ENCODE measurements at places on chromosomes 6 and 20.

GRCh38 chr6:164753517-164753916, 555.9 kb downstream of the C6orf118 start:
- no peak for DNase-seq

GRCh38 chr20:60214901-60215815, 256.9 kb downstream of the CDH26 start:
- DNase-seq = no peak

- DNase-seq = no peak
Observed at GRCh38 chr6:140062043-140063020, 687.9 kb upstream of the CITED2 start.

DNA sequence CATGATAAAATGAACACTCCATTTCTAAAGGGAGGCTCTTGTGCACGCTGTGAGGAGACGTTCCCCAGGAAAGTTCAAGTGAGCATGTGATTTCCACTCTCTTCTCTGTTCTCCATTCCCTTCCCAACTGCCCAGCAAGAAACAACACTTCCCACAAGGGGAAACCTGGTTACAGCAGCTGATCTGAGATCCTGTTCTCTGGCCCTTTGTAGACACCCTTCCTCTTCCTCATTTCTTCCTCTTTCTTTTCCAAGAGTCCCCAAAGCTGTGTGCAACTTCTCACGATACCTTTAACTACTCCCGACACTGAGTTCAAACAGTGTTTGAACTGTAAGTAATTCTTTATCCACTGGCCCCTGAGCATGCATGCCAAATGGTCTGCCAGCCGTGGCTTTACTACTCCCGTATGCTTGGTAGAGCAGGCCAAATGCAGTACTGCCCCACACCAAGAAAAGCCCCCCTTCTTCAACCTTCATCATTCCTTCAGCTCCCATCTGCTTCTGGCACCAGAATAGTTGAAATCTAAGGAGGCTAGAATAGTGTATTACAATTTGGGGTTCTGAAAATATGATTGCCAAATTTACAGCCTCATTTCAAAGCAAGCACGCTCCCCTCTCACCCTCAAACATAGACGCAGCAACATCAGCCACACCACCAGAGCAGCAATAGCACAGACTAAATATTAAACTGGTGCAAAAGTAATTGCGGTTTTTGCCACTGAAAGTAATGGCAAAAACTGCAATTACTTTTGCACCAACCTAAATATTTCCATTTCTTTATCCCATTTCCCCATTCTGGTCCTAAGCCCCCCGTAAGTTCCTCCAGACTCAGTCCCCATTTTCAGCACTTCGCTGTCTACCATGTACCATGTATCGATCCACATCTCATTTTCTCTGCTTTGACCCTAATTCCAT, 4.3 kb downstream of the HLA-DMB start:
- DNase-seq = no peak

DNA sequence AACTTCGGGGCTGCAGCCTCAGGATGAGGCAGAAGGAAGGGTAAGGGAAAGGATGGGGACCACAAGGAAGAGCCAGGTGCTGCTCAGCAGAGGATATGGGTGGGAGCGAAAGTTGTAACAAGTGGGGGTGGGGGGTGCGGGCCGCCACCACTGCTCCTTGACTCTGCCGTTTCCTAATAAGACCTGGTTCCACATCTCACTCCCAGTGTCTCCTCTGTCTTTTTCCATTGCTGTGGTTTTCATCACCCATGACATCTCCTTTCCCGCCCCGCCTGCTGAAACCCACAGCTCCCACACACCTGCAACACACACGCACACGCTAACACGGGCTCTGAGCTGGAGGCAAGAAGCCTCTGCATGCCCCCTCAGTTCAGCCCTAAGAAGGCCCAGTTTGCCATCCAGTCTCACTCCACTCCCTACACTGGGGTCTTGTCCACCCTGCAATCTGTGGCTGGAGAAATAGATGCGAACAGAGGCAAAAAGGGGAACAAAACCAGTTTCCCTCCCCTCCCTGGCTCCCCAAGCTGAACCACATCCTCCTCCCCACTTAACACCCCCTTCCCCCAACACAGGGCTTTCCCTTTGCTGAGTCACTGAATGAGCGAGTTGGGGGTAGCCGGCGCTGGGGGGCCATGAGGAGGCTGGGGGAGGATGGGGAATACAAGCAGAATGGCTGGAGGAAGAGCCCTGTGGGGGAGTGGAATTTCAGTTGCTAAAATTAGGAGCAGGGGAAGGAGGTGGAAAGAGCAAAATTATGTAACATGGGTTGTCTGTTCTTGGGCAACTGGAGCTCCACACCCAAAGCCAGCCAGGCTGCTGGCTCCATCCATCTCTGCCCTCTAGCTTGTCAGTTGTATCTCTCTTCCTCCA, 11.5 kb downstream of the NFKBIL1 start:
- DNase-seq = peak; percentile 72

GRCh38 chr20:38126932-38127621, 38.0 kb downstream of the TGM2 start:
- DNase-seq = no peak

DNA sequence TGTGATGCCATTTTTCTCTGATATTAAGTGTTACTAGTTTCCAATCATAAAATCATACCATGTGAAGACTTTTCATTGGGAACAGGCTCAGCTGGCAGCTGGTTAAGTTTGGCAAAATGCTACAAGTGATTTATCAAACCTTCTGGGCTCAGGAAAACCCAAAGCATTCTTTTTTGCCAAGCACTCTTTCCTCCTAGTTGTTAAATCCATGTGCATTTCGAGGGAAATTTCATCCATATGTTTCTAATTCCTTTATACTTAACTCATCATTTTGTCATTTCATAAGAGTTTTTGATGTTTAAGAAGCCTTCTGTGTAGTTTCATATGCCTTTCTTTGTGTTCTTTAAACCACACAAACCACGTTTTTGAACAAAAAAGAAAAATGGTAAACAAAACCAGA, 217.6 kb upstream of the PDE10A start:
- no peak for DNase-seq

DNA sequence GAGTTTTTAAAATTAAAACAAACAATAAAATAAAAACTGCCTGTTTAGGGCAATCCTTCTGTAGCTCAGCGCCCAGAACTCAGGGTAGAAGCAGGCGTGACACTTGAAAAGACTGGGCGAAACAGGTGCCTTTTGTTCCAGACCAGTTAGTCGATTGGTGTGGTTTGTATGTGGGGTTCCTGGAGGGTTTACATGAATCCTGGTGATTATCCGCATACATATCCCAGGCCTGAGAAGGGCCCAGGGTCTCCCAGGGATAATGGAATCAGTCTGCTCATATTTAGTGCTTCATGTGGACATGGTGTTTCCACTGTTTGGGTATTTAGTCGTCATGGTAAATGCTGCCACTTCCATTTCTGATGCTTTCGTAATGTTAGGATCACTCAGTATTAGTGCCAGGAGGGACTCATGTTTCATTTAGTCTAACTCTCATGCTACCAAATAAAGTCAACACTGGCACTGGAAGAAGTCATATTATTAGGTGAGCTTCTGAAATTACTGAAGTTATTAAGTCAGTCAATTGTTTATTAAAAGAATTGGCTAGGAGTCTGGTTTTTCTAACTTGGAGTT, 116.5 kb downstream of the SAMD5 start:
- no peak for DNase-seq

DNA sequence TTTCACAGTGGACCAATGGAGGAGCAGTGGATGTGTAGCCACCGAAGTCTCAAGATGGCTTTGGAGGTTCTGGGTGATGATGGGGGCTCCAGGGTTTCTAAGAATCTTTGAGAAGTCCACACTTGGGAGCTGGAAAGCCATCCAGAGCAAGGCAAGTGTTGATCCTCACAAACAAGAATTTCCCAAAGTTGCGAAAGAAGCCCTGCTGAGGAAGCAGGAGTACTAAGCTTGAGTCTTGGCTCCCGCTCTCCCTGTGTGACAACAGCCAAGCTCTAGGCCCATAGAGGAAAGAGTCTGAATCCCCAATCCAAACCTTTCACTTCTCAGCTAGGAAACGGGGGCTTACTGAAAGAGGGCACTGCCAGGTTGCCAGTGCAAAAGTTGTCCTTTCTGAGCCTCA, 106.0 kb downstream of the EDN3 start:
- DNase-seq = no peak

DNA sequence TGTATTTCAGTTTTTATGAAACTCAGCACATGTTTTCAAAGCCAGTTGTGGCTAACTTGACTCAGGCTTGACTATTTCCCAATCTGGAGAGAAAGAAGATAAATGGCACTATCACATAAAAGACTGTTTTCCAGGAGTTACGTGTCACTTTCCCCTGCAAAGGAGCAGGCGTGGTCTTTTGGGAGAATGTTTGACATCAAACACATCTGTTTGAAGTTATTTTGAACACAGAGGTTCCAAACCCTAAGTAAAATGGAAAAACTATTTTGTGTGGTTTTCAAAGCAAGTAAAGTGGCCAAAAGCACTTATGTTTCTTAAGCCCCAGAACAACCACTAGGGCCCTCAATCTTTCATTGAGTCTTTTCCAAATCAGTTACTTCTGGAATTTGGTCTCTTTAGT, 89.7 kb downstream of the FOXF2 start:
- no peak for DNase-seq

DNA sequence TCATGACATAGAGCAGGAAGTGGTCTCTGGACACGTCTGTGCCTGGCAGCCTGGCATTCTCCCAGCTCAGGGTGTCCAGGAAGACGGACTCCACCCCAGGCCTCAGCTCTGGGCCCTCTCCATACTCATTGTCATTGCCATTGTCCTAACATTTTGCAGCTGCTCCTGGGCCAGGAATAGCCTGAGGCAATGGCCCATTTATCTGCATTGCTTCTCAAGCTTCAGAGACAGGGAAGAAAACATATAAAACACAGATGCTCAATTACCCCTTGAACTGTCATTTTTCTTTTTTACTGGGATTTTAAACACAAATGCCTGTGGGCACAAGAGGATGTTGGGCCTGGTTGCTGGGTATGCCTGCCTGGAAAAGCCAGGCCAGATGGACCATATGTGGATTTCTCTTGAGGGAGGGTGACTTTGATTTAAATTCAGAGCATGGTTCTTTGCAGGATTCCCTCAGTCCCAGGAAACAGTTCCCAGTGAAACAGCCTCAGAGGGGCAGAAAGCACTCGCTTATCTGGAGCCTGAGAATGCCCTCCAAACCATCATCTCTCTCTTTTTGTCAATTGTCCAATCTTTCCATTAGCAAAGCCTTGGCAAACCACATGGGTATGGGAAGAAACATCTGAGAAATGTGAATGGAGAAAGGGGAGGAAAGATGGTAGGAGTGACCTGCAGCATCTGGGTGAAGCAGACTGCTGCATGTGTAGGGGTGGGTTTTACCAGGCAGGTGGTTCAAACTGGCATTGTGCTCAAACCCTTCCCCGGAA, 17.9 kb downstream of the LAMP5 start:
- no peak for DNase-seq

GRCh38 chr6:74356391-74356790, 660.4 kb downstream of the CD109 start:
- no peak for DNase-seq

DNA sequence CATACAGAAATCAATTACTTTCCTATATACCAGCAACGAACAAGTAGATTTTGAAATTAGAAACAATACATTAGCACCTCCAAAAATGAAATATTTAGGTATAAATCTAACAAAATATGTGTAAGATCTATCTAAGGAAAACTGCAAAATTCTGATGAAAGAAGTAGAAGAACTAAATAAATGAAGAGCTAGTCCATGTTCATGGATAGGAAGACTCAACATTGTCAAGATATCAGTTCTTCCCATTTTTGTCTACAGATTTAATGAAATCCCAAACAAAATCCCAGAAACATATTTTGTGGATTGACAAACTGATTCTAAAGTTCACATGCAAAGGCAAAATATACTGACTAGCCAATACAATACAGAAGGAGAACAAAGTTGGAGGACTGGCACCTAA, 33.7 kb downstream of the PREP start:
- DNase-seq = no peak

DNA sequence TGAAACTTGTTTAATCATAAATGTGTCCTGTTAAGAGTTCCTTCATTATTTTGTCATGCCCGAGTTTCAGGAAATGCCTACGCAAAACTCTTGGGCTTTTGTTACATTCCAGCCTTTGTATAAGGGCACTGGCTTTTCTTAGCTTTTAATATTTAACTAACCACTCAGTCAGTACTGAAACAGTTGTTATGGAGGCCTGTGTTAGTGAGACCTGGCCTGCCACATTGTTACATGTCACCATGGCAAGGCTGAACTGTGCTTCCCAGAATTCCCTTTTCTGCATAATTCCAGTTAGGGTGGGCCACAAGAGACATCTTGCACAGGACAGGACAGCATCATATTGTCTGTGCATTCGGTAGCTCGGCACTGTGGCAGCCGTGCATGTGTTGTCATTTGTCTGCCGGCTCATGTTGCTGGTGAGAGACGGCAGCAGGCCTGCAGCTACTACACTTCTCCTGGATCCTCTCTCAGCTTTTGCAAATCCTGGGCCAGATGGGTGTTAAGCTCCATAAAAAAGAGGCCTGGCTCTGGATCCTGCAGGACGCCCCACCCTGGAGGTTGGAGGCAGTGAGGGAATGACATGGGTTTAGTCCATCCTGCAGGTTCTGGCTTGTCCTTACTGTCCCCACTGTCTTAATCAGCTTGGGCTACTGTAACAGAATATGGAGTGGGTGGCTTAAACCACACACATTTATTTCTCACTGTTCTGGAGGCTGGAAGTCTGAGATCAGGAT, 128.8 kb upstream of the DTNBP1 start:
- DNase-seq = no peak

DNA sequence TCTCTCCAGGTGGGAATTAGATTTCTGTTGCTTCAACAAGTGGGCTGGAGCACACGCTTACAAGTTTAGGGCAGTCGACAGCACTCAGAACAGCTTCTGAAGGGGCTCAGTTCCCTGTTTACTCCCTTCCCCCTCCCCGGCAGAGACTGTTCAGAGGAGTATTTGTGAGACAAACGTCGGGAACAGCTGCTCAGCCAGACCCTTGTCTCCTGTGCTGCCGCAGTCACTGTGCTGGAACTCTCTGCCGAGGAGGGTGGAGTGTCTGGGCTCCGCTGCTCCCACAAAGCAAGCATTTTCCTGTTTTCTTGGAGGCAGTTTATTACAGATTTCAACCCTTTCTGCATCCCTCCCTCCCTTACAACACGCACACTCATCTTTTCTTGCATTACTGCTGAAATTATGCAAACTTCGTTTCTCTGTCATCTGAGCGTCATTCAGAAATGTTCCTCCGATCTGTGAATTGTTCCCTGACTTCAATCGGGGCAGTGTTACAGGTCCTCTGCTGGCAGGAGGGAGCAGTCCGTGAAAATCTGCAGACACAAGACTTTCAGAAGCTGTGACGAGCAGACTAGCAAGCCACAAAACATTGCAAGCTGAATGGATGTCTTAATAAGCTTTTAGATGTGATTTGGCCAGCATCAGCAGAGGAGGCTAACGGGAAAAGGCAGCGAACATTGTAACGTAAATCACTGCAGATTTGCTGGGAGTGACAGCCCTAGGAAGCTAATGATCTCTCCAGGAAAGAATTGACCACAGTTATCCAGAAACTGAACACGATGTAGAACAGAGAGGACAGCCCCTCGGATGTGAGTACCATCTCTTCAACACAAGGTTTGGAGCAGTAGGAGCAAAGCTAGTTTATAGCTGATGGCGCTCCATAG, 76.2 kb downstream of the LYRM2 start:
- no peak for DNase-seq

All from stimulated activated naive B cell treated with anti-CD40 and anti-IgM and Interleukin-4, amounts not matched to agents 10 μg/mL and 1 μg/mL and 100 μg/mL, for 72 hours (primary cell).